ENCODE measurements at places on chromosomes 2 and 18. TPM values are rescaled to one million over a fixed set of nuclear protein-coding genes. Genes with fewer than 3 reads are reported as not detected.

FSHR gene
- polyA plus RNA-seq: not detected

NYAP2 gene
- not detected for polyA plus RNA-seq

CDK15 gene
- not detected for polyA plus RNA-seq

TEX44 gene
- not detected for polyA plus RNA-seq

ICA1L gene
- polyA plus RNA-seq: 5.2 TPM

RTP5 gene
- polyA plus RNA-seq: not detected

PID1 gene
- polyA plus RNA-seq: 26.0 TPM

DNA sequence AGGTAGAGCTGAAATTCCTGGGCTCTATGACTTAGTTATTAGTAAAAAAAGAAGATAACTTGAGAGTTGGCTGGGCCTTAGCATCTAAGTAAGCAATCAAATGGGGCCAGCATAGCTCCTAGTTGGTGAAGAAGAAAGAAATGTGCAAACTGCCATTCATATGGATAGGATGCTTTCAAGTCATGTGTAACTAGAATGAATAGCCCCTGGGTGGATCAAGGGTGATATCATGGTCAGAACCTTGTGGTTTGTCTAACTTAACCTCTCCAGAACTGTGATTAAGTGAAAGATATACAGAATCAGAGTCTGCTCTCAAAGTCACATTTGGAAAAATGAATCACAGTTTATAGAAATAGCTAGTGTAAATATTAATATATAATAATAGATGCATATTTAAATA is 198.7 kb upstream of the DTNA start:
- no peak for DNase-seq

DNA sequence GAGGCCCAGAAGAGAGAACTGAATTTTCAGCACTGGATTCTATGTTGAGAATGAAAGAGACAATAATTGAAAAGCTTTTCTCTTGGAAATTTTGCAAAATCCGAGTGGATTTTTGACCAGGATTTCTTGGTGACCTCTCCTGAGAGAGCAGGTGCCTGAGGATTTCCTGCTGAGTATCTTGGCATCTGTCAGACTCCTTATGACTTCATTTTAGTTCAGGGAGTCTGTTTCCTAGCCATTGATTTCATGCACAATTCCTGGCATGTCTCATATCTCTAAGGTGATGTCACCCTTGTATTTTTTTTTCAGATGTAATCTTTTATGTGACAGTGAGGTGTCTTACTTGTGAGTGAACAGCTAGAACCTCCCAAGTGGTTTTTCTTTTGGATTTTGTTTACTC is 195.9 kb downstream of the NEDD4L start:
- DNase-seq: no peak

GRCh38 chr2:29309090-29310029 is 194.1 kb downstream of the CLIP4 start:
- peak; percentile 72 for DNase-seq

DNA sequence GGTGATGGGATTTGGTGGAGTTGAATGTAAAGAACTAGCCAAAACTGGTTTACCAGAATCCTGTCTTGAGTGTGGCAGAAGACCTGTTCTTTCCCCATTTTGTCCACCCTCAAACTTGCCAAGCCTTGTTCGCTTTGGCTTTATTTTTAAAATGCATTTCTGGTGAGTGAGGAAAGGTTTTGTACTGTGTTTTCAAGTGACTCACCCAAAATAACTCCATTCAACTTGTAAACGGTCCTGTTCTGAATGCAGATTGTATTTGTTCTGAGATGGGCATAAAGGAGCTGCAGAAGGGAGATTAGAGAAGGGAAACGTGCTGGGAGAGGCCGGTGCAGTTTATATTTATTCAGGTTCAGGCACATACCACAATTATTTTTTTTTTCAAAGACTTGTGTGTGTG is 5.3 kb upstream of the ITPRID2 start:
- DNase-seq: no peak

DNA sequence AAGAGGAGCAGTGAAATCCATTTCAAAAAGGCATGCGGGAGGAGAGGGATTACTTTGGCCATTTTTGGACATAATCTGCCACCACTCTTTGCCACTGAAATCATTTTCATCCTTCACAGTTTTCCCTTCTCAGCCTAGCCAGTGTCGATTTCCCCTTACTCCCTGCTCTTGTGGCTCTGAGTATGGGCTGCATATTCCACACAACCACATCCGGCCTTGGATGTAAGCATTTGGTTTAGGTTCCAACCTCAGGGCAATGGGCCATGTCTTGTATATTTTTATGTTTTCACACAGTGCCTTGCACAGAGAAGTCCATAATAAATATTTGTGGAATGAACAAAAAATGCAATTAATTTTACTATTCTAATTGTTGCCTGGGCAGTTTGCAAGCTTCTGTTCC is 7.7 kb upstream of the SERPINE2 start:
- DNase-seq: no peak

- DNase-seq: no peak
Observed at GRCh38 chr2:138654146-138654545, 126.0 kb downstream of the NXPH2 start.

- DNase-seq: peak; percentile 43
Observed at GRCh38 chr2:101114815-101115214, 36.4 kb downstream of the TBC1D8 start.

DNA sequence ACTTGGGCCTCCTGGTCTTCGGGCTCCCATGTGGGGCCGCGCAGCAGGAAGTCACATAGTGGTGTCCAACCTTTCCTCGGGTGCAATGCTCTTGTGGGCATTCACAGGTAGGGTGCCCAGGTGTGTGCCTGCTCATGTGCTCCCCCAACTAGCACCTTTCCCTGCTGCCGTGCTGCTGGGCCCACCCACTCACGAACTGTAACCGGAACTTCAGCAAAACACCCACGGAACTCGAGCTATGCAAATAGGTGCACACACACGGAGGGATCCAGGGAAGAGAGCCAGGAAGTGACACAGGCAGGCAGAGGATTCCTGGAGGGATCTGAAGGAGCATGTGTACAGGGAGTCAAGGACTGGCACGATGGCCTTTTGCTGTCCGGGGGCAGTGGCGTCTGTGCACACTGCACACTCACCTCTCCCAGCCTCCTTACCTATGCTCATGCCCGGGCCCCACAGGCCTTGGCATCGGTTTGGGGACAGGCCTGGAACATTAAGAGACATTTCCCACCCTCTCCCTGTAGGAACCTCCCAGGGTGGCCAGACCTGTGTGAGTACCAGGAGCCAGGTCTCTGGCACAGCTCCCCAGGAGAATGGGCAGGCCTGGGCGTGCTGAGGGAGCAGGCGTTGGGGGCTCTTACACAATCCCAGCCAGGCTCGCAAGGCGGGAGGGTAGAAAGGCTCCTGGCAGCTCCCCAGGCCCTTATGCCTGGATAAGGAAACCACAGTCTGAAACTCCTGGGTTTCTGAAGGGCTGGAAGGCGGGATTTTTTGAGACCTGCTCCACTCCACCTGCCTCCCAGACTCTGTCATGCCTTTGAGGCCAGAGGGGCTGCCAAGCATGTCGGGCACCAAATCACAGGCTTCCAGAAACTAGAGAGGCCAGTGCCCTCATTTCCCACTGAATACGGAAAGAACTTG is 6.6 kb upstream of the PTMA start:
- DNase-seq: no peak

- peak; percentile 11 for DNase-seq
Observed at GRCh38 chr18:57585855-57586250, 649 bp downstream of the FECH start.

DNA sequence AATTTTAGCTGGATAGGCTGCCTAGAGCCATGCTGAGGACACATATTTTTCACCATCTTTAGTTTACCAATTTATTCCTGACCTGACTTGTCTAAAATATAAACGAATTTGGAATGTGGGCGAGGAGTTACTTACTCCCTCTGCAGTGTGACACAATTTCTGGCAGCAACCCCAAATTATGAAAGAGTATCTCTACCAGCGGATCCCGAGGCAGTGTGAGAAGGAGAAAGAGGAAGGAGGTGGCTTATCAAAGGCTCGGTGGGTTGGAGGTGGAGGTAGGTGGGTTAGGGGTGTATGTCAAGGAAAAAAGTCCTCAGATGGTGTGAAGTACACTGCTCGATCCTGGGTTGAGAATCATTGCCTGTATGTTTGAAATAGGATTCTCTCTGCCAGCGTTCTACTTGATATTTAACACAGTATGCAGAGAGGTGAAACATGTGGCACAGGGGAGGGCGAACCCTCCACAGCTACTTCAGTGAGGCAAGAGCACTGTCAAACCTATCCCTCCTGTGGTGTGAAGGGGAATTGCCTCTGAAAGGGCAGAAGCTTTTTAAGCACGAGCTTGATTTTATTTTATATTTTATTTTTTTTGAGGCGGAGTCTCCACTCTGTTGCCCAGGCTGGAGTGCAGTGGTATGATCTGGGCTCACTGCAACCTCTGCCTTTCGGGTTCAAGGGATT is 76.0 kb downstream of the RFTN2 start:
- no peak for DNase-seq

- DNase-seq: no peak
Observed at GRCh38 chr2:157809212-157809611, 66.9 kb downstream of the ACVR1 start.

DNA sequence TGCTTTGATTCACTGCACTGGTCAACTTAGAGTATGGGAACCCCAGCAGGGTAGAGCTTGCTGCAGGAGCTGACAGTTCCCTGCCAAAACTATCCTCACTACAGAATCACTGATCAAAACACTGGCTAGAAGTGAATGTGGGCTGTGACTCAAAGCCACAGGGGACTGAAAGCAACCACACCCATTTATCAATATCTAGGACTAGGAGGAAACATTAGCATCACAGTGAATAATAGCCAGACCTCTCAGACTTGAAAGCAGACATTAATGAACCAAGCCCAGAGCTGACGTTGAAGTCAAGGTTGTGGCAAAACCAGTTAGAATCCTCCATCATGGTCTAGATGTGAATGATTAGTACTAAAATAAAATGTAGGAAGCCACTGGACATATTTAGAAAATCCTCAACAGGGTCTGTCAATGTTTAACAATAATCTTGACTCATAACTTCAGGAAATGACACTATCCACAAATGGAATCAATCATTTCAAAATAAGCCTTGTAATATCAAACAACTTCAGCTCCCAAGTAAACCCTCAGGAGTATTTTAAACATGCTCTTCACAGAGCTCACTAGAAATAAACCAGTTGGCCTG is 131.4 kb downstream of the CDH20 start:
- DNase-seq: no peak

DNA sequence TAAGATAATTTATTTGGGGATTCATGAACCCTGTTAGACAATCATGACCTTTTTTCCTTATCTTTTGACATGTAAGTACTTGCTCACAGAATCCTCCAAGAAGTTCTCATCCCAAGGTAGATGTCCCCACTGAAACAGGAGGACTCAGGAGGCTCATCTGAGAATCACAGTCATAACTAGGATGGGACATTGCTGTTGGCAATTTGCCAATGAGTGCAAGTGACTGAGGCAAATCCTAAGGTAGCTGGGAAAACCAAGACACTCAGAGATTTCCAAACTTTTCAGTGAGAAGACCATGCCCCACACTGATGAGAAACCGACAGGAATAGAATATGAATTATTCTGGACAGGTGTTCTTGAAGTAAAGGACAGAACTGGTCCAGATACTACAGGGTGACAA is 735.0 kb downstream of the TMEM182 start:
- DNase-seq: no peak

DNA sequence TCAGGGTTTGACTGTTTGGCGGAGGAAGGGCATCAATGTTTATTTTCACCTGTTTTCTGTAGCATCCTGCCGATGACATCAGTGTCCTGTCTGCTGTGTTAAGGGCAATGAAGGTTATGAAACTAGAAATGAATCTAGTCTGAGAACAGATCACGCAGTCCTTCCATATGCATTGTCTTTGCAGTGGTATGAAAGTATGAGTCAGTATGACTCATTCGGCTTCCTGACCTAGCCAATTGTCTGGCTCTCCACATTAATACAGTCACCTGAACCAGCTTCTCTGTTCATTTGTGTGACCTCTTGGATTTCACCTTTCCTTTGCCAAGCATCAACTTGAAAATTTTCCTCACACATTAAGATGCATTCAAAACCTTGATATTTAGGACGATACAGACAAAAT is 353.8 kb downstream of the RND3 start:
- DNase-seq: peak; percentile 84

DNA sequence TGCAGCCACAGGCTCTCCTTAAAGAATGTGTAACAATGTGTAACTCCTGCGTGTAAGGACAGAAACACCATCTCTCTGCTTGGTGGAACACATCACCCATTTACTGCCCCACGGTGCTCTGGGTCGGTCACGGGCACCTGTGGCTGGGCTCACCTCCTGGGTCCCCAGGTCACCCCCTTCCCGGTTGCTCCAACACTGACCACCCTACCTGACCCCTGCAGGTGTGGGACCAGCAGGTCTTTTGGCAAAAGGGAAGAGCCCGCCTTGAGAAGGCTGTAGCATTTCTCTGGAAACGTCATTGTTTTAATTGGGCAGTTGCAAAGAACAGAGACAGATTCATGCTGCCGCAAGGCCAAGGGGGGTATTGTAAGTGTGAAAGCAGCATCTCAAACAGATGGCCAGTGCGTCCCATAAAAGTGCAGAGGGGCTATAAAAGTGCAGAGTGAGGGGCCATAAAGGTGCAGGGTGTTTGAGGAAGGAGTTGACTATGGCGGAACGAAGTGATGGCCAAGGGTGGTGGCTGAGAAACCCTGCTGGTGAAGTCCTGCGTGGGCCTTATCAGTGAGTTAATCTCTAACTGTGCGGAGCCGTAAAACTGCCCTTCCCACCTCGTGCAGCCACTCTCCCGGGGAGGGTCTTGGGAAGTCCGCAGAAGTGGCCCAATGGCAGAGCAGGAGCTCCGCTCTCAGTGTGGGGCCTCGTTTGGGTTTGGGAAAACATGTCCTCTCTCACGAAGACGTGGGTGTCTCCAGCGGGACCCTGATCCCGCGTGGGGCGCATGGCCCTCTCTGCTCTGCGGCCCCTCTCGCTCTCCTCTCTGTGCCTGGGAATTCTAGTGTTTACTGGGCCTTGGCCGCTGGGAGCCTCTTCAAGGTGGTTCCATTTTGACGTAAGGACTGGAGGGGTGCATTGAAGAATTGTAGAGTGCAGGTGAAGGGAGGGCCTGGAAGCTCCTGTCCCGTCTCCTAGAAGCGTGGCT is 13.7 kb upstream of the NEU4 start:
- no peak for DNase-seq

GRCh38 chr2:71796174-71796593 is 342.8 kb downstream of the DYSF start:
- DNase-seq: no peak

Data from small intestine (tissue), 16 donors.